ENCODE measurements at places on chromosomes 3 and 15.

DNA sequence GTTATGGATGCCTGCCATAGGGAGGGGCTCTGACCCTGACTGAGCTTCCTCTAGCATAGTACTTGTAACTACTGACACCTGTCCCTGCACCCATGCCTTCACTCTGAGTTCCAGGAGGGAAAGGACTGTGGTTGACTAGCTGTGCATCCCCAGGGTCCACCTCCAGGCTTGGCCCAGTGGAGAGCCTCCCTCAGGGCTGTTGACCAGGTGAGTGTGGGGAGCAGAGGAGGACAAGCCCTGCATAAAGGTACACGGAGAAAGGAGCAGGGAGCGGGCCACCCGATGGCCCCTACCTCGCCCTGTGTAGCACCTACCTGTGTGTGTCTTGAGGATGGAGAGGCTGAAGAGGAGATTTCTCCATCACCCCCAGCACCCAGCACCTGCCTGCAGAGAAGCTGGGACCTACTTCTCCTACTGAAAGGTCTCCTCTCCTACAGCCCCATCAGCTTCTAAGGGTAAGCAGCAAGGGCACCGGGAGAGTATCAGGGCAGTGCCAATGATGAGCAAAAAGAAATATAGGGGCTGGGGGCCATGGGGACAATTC lies 6.7 kb upstream of the LTF start:
- DNase-seq, result no peak

- DNase-seq, result no peak
Measured at GRCh38 chr3:43177085-43177484, 71.2 kb upstream of the POMGNT2 start.

DNA sequence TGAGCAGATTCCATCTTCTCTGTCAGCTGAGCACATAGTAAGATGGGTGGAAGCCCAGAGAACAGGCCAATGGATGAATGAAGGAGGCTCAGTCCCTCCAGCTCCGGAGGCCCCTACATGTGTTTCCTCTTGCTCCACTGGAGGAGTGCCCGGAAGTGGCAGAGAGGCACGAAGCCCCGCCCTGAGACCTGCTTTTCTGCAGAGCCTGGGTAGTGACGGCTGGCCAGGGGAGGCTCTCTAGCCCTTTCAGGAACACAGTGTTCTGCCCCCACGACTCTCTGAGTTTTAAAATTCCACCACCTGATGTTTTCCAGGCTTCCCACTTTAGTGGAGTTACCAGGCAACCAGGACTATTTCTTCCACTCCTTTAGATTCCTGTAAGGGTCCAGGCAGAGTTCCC lies 149.4 kb upstream of the SLC6A11 start:
- no peak for DNase-seq

DNA sequence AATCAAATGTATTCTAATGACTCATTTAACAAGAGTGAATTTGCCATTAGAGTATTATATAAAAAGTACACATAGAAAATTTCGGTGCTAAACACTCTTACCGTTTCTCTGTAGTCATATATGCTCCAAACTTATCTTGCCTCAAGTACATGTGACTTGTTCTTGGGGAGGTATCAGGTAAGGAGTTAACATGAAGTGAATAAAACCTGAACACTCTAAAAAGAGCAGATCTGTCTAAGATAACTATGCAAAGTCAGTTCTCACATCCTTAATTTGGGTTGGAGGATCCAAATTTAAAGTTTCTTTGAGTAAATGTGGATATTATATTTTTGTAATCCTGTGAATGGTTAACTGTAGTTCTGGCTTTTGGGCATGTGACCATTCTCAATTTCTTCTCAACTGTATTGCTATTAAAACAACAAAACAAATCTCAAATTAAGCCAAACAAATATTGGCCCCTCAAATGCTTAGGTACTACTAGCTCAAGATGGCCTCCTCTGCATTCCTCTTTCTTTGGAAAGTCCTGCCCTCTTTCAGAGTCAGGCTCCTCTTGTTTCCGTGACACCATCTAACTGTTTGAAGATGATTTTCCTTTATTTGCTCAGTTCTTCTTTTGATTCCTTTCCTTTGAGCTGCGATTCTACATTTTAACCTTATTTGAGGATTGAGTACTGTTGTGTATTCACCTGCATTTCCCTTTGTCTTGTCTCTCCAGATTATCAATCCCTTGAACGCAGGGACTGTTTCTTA lies 4.2 kb downstream of the EDEM1 start:
- no peak for DNase-seq

- no peak for DNase-seq
Measured at GRCh38 chr3:62587579-62588031, 214.3 kb upstream of the FEZF2 start.

DNA sequence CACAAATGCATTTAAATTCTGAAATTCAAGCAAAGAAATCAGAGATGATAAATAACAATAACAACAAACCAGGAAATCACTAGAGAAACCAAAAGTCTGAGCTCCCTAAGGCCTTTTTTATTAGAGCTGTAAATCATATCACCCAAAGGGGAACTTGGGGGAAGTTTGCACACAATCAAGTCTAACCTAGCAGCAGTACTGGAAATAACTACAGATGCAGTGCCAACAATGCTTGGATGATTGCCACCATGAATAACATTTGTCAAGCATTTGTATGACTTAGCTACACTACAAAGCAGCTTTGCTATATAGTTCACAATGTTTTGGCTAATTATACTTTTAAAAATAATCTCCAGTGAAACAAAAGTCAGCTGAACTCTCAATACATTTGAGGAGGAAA lies 27.8 kb downstream of the SHQ1 start:
- DNase-seq, result no peak

DNA sequence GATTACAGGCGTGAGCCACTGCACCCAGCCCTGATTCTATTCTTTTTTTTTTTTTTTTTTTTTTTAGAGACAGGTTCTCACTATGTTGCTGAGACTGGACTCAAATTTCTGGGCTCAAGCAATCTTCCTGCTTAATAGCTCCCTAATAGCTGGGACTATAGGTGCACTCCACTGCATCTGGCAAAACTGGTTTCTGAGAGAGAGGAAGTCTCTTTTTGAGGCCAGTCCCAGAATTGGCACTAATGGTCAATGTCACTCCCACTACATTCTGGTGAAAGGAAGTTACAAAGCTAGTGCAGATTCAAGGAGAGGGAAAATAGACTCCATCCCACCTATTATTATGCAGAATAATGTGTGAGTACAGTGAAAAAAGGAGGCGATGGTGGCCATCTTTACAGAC lies 5.8 kb upstream of the TGFBR2 start:
- no peak for DNase-seq

DNA sequence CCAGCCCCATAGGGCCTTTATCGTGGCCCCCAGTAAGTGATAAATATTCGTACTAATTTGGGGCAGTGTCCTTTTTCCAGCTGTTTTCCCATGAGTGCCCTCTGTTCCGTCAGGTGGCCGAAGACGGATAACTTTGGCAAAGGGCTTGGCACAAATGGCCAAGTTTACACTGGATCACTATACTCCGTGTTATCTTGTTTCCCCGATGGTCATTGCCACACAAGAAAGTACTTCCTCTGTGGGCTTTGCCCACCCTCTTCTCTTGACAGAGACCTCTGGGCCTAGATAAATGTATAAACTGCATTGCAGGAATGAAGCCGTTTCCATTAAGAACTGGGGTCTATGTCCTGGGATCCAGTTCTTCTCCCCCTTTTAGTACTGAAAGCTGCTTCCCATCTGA lies 39.1 kb downstream of the SMAD3 start:
- no peak for DNase-seq

- no peak for DNase-seq
Measured at GRCh38 chr3:151425627-151426340, 35.1 kb downstream of the IGSF10 start.
